CD4-positive, alpha-beta T cell treated with Interleukin-12 subunit alpha and Interleukin-12 subunit beta, for 1 hour (primary cell): ENCODE measurements at places on chromosomes 1 and 21.

- DNase-seq: peak; percentile 17
Measured at GRCh38 chr1:182841368-182841988, 2.3 kb downstream of the DHX9 start.

DNA sequence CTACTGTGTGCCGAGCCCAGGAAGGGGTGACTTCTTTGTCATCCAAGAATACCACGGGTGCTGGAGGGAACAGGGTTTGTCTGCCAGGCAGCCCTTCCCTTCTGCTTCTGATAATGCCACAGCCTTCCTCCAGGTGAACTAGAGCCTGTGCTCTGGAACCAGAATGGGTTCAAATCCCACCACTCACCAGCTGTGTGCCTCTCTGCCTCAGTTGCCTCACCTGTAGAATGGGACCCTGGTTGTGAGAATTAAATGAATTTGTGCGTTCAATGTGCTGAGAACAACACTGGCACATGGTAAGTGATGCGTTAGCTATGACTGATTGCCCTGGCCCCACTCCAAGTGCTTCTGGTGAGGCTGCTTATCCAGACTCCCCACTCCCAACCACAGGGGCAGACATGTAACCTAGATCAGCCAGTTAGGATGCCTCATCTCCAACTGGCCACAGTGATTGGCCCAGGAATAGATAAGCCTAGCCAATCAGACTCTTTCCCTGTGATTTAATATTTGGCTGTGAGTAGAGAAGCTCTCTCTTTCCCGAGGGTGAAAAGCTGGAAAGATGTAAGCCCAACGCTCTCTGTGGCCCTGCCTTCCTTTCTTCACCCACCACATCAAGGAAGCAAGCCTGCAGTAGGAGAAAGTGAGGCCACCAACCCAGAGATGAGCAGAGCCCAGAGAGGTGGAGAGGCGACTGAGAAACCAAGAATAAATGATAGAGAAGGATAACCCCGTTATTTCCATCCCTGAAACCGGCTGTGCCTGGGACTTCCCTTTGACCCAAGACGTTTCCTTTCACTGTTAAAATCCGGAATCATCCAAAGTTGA, 20.8 kb upstream of the LAPTM5 start:
- DNase-seq: no peak

- no peak for DNase-seq
Measured at GRCh38 chr1:234551032-234551378, 59.0 kb downstream of the IRF2BP2 start.

DNA sequence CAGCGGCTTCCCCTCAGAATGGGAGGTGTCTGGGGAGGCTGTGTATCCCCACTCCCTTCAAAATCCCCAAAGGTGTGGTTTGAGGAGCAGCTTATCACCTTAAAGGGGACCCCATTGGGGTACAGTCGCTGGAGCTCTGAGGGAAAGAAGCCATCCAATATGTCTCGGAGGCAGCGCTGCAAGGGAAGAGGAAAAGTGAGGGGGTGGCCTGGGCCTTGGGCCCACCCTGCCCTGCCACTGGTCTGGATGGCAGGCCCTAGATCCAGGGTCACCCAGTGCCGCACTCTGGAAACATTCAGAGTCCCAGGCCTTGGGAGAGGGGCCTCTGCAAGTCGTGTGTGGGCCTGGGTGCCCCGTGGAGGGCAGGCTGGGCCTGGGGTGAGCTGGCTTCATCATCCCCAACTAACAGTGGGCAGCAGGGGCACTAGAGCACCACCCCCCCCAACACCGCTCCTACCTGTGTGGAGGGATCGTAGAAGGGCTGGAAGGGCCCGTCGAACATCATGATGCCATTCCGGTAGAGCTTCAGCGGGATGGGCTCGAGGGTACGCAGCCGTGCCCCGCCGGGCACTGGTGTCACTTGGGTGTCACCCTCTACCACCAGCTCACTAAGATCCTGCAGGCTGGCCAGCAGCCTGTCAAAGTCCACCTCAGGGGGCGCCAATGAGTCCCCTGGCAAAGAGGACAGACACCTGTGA, 5.6 kb downstream of the SH3BGRL3 start:
- DNase-seq: peak; percentile 40

GRCh38 chr1:31102501-31102950, 37.0 kb upstream of the PUM1 start:
- DNase-seq: no peak

DNA sequence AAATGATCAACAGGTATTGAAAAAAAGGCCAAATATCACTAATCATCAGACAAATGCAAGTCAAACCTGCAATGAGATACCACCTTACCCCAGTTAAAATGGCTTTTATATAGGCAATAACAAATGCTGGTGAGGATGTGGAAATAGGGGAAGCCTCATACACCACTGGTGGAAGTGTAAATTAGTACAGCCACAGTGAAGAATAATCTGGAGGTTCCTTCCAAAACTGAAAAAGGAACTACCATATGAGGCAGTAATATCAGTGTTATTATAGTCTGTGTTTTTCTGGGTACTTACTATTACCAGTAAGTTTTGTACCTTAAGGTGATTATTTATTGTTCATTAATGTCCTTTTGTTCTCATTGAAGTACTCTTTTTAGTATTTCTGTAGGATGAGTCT, 201.3 kb downstream of the MRPL39 start:
- DNase-seq: no peak

- no peak for DNase-seq
Measured at GRCh38 chr1:56915960-56916359, 49.9 kb downstream of the C8B start.

DNA sequence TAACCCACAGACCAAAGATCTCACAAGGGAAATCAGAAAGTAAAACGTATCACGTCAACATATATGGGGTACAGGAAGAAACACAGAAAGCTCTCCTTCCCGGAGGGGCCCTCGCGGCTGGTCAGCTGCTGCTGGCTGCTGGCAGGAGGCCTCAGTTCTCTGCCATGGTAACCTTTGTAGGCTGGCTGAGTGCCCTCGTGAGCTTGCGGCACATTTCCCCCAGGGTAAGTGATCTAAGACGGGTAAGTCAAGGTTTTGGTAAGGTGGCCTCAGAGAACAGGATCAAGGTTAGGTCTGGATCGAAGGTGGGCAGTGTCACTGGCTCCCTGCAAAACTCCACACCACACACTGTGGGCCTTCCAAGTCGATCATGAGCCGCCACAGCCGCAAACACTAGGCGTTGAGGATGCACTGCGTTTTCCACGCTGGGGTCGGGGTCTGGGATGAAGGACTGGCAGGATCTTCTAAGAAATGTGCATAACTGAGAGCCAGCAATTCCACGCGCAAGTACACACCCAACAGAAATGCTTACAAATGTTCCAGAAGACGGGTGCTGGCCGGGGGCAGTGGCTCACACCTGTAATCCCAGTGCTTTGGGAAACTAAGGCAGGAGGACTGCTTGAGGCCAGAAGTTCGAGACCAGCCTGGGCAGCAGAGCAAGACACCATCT, 33.9 kb downstream of the WDR4 start:
- DNase-seq: no peak

DNA sequence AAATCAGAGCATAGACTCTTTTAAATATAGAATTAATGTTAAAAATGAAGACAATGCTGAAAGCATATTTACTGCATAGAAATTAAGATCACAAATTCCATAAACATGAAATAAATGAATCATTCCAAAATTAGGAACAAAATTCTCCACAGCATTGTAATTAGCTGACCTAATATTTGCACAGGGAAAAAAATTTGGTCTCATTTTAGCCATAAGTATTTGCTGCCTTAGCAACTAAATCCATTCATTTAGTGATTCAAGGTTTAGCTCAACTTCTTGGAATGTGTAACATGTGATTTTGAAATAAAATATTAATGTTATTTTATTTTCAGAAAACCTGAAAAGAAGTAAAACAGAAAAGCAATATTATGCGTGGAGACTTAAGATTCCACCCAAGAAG, 25.5 kb downstream of the ADAMTS5 start:
- DNase-seq: no peak

- no peak for DNase-seq
Measured at GRCh38 chr21:37686991-37687810, 229.1 kb downstream of the KCNJ6 start.

DNA sequence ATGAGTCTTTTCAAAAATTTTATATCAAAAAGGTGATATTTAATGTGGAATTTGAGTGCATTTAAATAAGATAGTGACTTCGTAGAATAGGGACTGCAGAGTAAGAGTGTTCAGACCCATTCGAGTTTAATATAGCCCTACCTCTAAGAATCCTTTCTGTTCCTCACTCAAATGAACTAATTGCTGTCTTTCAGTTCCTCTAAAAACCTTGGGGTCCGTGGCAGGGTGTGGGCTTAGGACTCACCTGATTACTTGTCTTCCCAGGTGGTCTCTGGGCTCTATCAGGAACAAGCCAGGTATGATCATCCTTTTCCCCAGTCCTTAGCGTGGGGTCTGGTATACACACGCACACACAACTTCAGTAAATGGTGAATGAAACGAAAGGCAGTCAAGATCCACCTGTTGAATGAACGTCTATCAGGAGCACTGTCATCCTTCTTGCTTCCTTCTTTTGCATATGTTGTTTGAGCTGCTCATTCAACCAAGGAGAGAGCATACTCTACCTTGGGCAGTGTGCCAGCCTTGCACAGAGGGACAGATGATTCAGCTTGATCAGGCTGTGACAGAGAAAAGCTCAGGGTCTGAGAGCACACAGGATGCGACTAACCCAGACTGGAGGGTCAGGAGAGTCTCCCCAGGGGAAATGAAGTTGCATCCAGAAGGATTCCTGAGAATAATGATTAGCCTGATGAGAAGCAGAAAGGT, 1.2 kb upstream of the RNF11 start:
- peak; percentile 36 for DNase-seq

DNA sequence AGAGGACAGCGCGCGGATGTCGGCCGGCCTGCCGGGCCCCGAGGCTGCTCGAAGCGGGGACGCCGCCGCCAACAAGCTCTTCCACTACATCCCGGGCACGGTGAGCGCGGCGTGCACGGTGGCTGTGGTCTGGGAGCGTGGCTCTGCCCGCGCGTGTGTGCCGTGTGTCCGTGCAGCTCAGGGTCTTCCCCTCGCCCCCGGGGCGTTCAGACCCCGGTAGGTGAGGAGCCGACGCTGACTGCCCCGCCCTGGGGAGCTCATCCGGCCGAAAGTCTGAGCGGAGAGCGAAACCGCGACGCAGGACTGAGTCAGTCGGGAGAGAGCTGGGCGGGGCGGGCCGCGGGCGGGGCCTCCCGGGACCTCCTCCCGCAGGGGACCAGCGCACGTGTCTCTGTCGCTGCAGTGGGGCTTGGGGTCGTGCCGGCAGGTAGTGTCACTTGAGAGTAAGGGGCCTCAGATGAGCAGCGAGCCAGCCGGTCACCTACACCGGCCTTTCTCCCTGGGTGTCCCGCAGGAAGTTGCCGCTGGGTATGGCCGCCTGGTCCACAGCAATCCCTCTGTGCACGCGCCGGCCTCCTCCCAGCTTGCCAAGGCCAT, 520 bp downstream of the PLEKHN1 start:
- DNase-seq: peak; percentile 78
